ENCODE measurements at places on chromosomes 1 and 21. TPM values are rescaled to one million over a fixed set of nuclear protein-coding genes. Genes with fewer than 3 reads are reported as not detected.

Gene CACNA1S
- 16.5 TPM for total RNA-seq

Gene C1orf185
- not detected for total RNA-seq

Gene WDR64
- total RNA-seq: not detected

Gene RNF207
- total RNA-seq: 47.1 TPM

Gene IFI16
- 34.4 TPM for total RNA-seq

Gene ACKR1
- total RNA-seq: 1.6 TPM

Gene PHC2
- 111 TPM for total RNA-seq

Gene CD48
- 5.5 TPM for total RNA-seq

Gene EDARADD
- total RNA-seq: 4.6 TPM

Gene GJA4
- total RNA-seq: 18.5 TPM

Gene NBPF9
- 24.5 TPM for total RNA-seq

Gene ATAD3C
- 5.8 TPM for total RNA-seq

Gene MAP1LC3C
- total RNA-seq: 1.9 TPM

Gene WDR3
- 11.2 TPM for total RNA-seq

Gene EPHA2
- 32.3 TPM for total RNA-seq

Gene KRTAP11-1
- 0.41 TPM for total RNA-seq

Gene FCRL3
- 0.06 TPM for total RNA-seq

Gene GNAT2
- total RNA-seq: not detected

Measured in metanephros (tissue), 2 donors.